ENCODE measurements at places on chromosomes 6 and 20.

GRCh38 chr20:64177384-64177783 lies 13.1 kb downstream of the MYT1 start:
- no peak for DNase-seq

- DNase-seq = no peak
These were observed 16.2 kb downstream of the CST7 start for GRCh38 chr20:24965065-24965919.

- DNase-seq = peak; percentile 49
These were observed 8.8 kb downstream of the SYNJ2 start for GRCh38 chr6:157990321-157991066.

GRCh38 chr6:83511901-83512681 lies at the start of gene PRSS35:
Gene PRSS35 (plus strand): TSS chr6:83512534. CDS start chr6:83523442, 10,908 bp downstream.
- DNase-seq = no peak

DNA sequence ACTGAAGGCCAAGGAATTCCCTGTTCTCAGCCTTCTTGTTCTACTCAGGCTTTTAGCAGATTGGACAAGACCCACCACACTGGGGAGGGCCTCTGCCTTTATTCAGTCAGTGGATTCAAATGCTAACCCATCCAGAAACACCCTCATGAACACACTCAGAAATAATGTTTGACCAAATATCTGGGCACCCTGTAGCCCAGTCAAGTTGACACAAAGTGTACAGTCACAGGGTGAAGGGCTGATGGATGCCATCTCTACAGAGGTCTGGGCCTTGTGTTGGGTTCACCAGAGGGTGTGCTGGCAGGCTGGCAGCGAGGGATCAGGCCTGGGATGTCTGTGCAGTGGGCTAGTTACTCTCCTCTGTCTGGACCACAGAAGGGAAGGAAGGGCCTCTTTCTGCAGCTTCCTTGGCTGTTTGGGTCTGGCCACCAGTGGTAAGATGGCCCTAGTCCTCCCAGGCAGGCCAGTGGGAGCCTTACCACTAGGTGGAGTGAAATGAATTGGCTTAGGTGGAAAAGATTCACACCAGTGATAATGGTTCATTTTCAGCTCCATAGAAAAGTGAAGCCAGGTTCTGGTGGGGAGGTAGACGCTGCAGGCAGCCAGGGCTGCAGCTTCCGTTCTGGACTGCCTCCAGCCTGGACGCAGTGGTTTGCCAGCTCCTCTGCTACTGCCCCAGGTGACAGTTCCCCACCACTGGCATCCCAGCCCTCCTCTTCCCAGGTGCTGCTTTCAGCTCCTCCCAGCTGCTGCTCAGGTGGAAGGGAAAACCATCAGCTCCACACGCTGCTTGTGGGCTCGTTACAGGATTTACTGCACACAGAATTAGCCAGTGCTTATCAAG lies 9.2 kb downstream of the TUBB2A start:
- DNase-seq = no peak

GRCh38 chr6:22251348-22251747 lies 45.5 kb downstream of the PRL start:
- no peak for DNase-seq

DNA sequence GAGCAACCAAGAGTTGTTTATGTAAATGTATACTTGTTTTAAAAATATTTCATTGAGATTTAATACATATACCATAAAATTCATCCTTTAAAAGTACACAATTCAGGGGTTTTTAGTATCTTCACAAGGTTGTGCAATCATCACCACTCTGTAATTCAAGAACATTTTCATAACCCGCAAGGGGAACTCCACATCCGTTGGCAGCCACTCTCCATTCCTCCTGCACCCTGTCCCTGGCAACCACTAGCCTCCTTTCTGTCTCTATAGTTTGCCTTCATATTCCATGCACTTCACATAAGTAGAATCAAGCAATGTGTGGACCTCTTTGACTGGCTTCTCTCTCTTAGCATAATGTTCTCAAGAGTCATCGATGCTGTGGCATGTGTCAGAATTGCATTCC lies 104.2 kb upstream of the PDE10A start:
- DNase-seq = no peak

GRCh38 chr6:111683749-111684267 lies 78.1 kb upstream of the TRAF3IP2 start:
- no peak for DNase-seq

DNA sequence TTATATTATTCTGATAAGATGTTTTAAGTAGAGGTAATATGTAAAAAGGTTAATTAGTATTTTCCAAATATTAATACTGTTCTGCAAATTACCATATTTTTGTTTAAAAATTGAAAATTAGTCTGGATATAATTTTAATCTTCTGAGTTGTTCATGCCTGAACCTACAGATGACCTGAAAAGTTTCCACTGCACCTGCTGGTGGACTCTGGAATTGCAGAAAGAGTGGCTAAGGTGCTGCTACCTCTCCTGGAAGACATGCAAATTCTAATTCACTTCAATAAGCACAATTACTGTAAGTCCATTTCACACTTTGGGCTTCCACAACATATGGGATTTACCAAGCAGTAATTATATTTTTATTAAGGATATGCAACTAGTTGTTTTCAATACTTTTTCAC lies 77.7 kb upstream of the OLIG3 start:
- peak; percentile 64 for DNase-seq

DNA sequence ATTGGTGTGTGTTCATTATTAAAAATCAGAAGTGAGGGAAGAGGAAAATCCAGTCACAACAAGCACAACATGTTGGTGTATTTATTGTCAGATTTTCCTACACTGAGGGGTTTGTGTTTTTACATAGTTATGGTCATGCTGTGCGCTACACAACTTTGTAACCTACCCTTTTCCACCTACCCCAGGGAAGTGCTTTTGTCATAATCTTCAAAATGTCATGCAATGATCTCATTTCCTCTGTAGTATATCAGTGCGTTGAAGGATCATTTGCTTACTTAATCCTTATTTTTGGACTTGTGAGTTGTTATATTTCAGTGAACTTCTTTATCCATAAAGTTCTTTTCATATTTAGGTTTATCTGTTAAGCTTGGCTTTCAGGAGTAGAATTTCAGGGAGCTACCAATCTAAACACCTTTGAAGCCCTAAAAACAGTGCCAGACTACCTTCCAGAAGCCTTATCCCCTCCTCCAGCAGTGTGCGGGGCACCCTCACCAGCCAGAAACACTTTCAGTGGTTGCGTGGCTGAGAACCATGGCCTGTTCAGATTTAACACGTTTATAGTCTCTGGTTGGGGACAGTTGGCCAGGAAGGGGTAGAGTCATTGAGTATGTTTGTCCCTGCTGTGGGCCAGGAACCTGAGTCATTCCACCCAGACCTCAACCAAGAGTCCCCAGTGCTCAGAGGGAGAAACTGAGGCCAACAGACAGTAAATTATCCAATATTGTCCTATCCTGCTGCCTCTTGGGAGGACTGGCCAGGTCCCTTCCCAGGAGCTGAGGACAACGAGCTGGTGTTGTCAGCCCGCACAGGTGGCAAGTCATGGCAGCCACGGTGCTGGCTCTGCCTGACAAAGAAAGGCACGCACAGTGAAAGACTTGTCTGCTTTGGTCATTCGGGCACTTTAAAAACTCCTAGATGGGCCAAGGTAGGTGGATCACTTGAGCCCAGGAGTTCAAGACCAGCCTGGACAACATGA lies 40.3 kb downstream of the STK35 start:
- DNase-seq = no peak

- DNase-seq = no peak
These were observed 266.4 kb downstream of the HAO1 start for GRCh38 chr20:7673841-7674240.

- no peak for DNase-seq
These were observed 6.1 kb downstream of the PRDM13 start for GRCh38 chr6:99612551-99613408.

- no peak for DNase-seq
These were observed 11.1 kb upstream of the HLA-DQB2 start for GRCh38 chr6:32774426-32774825.

GRCh38 chr20:5480824-5481600 lies 164.3 kb upstream of the PROKR2 start:
- no peak for DNase-seq

DNA sequence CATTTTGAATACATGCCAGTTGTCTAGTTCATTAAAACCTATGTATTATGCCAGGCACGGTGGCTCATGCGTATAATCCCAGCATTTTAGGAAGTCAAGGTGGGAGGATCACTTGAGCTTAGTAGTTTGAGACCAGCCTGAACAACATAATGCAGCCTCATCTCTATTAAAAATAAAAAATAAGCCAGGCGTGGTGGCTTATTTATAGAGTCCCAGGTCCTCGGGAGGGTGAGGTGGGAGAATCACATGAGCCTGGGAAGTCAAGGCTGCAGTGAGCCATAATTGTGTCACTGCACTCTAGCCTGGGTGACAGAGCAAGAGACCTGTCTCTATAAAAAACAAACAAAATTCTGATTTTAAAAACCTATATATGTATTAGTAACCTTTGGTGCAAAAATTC lies 27.5 kb downstream of the ORC3 start:
- no peak for DNase-seq

DNA sequence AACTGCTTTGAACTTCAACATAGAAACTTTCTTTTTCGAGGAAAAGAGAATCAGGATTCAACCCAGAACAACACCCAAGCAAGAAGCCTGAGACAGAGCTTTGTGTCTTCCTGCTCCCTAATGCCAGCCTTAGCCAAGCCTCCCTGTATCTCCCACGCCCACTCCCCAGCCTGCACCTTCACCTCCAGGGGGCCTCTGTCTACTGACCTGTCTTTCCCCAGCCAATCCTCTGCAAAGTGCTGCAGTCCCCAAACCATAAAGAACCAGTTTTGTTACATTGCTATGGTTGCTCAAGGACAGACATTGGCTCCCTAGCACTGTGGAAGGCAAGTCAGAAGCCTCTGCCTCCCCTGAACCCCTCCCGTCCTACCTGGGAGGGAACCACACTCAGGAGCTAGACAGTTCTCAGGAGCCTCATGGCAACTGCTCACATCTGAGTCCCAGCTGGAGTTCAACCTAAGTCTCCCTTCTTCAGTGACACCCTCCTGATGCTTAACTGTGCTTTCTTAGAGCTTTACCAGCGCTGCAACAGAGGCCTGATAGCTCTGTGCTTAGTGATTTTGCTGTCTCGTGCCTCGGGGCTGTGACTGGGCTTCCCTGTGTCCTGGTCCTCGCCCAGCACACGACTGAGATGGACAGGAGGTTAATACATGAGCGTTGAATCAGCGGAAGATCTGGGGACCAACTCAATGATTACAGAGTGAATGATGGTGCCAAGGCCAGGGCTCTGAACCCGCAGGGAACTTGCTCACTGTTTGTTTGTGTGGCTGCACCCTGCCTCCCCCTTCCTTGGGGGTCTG lies 101.5 kb upstream of the DUSP22 start:
- DNase-seq = no peak

DNA sequence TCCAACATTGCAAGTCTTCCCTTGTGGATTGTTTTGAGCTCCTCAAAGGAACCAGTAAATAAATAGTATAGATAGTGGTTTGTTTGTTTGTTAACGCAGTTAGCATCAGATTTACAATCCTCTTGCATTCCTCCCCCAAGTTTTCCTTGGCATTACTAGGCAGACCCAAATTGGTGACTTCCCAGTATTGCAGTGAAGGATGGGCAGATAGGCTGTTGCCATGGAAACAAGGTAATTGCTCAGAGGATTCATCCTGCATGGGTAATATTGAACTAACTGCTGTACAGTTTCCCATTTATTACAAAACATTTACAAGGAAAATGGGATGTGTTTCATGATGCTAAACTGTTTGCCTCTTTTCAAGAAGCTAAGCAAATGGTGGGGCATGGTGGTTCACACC lies 477.2 kb downstream of the EPM2A start:
- no peak for DNase-seq

GRCh38 chr20:22584522-22584921 lies at the start of gene FOXA2:
Gene FOXA2 (minus strand): TSS chr20:22584572. CDS start chr20:22584278, 294 bp downstream.
- no peak for DNase-seq

- no peak for DNase-seq
These were observed 43.6 kb downstream of the NUS1 start for GRCh38 chr6:117718895-117719294.

DNA sequence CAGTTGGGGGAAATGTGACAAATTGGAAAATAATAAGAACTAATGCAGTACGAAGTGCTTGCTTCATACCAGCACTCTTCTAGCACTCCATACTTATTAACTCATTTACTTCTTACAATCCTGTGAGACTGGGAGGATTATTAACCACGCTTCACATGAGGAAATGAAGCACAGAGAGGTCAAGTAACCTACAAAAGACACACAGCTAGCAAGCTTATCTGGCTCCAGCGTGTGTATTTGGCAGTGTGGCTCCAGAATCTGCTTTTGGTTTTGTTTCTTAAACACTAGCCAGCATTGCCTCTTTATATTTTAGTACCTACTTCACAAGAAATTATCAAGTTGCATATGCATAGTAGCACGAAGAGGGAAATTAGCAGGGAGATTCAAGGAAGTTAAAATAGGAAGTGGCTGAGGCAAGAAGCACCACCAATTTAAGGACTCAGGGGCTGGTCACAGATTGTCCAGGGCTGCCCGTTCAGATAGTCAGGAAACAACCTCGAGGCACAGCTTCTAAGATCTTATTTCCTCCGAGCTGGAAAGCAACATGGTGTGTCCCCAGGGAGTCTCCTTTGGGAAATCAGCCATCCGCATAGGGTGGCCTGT lies 302.7 kb upstream of the PRDM1 start:
- DNase-seq = no peak

GRCh38 chr6:15276036-15276985 lies 30.4 kb downstream of the JARID2 start:
- DNase-seq = no peak

- DNase-seq = no peak
These were observed 83.3 kb downstream of the GMDS start for GRCh38 chr6:2162079-2162445.

DNA sequence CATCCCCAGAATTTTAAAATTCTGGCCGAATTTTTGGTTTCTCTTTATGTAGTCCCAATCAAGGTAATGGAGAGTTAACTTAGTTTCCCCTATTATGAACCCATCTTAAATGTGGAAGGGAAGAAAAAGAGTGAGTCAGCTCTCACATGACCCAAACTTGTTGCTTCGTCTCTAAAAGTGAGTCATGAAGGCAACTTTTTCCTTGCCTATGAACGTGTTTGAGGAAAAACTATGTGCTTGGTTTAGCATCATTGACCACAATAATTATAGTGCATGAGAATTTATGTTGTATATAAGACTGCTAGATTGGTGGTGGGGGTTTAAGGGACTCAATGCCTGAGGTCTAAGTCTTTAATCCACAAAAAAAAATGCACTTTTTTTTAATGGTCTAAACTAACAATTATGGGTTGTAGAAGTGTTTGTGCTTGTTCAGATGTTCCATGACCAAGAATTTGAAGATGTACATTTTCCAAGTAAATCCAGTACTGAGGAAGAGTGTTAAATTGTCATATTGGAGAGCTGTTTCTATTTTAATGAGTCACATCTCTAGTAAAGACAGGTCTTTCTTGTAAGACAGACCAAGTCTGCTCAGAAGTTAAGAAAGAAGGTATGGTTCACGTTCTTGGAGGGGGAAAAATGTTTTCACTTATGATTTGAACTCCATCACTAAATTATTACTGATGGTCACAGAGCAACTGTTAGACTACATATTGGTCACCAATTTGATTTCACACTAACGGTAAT lies 409.9 kb upstream of the MARCKS start:
- DNase-seq = no peak

All from activated CD4-positive, alpha-beta T cell treated with anti-CD3 and anti-CD28 coated beads for 4 hours (primary cell).